Right hindlimb (tissue), 1 donor: ENCODE measurements at places on chromosomes 5 and 9.

GRCh38 chr9:804026-804425, 37.5 kb upstream of the DMRT1 start:
- DNase-seq, result no peak

DNA sequence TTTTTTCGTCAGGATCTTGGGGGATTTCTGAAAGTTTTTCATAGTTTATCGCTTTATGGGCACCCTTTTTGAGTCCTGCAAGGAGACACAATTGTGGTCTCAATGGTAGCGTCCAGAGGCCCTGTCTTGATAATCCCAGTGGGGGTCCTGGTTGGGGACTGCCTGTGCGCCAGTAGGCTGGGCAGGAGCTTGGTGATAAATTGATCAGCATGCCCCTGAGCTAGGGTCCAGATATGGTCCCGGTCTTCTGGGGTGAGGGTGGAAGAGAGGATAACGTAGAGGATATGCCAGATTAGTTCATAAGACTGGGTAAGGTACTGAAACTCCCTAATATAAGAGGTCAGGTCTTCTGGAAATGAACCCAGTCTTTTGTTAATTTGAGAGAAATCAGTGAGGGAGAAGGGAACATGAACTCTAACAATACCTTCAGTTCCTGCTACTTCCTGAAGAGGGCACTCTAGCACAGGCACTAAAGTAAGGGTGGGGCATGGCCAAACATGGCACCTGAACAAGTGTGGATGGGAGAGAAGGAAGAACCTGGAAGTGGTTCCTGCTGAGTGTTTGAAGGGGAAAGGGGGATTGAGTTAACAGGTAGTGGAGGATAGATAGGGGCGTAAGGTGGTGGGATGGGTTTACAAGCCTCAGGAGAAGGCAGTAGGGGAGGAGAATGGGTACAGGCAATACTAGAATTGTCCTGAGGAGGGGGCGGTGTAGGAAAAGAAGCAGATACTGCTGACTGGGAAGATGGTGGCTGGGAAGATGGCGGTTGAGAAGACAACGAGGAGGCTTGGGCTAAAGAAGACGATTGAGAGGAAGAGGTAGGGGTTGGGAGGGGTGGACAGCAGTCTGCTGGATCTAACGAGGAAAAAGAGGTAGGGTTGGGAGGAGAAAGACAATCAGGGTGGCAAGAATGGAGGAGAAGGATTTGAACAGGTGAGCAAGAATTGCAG, 33.8 kb upstream of the ANXA2R start:
- DNase-seq, result no peak

DNA sequence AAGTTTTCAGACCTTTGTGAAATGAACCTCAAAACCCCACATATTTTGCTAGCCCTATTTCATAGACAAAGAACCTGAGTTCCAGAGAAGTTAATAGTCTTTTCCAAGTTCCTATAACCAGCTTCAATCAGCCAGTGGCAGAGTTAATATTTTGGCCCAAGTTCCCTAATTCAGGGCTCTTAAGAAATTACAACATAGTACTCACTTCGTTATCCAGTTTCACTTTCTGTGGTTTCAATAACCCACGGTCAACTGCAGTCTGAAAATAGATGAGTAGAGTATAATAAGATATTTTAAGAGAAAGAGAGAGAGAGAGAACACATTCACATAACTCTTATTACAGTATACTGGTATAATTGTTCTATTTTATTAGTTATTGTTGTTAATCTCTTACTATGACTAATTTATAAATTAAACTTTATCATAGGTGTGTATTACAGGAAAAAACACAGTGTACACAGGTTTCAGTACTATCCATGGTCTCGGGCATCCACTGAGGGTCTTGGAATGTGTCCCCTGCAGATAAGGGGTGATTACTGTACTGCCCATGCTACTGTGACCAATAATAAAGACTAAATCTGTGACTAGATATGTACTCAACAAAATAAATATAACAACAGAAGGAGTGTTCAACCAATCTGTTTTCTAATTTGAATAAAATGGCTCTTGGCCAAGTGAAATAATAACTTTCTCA, 9.3 kb upstream of the MYOT start:
- DNase-seq, result no peak

DNA sequence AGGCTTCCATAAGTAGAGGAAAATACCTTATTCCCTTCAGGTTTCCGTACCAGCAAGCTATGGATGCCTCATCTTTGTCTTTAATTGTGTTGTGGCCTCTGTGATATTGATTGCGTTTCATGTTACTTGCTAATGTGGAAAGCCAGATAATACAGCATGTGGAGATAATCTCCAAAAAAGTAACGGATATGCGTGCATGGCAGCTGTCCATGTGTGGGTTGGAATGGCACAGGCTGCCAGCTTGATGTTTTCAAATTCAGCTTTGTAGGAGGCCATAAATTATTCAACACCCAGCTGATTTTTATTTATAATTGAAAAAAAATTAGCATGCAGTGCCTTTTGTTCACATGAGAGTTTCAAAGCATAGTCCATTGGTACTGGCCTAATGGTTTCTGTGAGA, 144.9 kb downstream of the GIN1 start:
- DNase-seq, result peak; percentile 20

- DNase-seq, result no peak
Measured at GRCh38 chr9:131833083-131833482, 93.2 kb upstream of the RAPGEF1 start.

DNA sequence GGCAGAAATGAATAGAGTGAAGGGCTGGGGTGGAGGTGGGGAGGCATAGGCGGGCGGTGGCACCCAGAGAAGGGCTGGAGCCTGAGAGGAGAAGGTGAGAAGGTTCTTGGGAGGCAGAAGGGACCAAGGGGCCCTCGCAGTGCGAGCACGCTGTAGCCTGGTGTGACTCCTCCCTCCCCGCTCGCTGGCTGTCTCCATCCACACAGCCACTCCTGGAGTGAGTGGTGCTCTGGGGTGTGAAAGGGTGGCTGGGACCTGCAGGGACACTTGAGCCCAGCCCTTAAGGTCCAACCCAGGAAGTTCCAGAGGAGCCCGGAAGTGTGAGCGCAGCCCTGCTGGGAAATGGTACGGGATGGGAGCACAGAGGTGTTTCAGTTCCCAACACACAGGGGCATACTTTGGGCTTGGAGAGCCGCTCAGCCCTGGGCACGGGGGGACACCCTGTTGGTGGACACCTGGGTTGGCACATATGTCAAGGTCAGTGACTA, 9.3 kb upstream of the SCGB3A1 start:
- DNase-seq, result peak; percentile 11

DNA sequence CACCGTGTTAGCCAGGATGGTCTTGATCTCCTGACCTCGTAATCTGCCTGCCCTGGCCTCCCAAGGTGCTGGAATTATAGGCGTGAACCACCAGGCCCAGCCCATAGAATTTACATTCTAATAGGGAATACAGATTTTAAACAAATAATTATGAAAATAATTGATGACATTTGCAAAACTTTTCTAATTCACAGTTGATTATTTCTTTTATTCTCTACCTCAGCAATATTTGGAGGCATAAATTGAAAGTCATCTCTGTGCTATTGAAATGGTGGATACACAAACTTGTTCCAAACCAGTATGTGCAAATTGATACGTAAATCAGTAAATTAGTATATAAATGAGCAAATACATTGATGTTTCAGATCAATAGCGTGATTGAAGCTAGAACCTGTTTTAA, 8.2 kb downstream of the BNIP1 start:
- DNase-seq, result no peak

DNA sequence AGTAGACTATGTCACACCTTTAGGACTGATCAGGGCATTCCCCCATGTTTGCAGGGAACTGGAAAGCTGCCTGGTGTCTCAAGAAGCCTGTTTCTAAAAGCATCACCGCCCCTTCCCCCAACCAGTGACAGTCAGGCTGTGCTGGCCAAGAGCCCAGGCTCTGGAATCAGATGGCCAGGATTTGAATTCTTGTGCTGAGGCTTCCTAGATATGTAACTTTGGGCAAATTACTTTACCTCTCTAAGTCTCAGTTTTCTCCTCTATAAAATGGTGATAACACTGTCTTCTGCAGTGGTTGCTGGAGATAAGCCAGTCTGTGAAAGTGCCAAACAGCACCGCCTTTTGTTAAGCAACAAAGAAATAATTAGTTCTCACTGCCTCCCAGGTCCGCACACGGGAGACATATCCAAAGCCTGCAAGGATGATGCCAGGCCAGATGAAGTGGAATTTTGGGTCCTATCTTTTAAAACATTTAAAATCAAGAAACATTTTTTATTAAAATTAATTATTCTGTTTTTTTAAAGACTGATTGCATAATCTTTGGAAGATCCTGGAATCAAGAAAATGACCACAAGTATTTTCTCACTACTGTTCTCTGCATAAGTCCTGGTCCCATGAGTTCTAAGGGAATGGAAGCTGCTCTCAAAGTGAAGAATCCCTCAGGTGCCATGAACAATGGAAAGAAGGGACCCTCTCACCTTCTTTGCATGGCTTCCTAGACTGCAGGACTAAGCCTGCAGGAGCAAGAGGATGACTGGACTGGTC, 13.9 kb downstream of the SLC31A2 start:
- no peak for DNase-seq

DNA sequence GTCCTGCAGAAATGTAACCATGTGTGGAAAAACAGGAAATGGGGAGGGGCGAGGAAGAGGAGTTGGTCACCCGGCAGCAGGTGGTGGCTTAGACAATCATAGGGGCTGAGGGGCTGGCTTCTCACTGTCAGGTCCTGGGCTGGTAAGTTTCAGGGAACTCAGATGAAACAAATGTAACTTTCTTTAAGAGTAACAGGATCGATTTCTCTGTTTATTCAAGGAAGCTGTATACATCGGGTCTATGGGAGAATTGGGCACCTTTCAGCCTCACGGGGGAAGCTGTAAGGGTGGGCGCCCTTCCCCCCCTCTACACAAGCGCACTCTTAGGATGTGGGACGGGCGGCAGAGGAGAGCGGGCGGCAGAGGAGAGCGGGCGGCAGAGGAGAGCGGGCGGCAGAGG, 104.3 kb upstream of the SIMC1 start:
- DNase-seq, result no peak

GRCh38 chr5:166013415-166013814, 2278.0 kb upstream of the WWC1 start:
- DNase-seq, result no peak

DNA sequence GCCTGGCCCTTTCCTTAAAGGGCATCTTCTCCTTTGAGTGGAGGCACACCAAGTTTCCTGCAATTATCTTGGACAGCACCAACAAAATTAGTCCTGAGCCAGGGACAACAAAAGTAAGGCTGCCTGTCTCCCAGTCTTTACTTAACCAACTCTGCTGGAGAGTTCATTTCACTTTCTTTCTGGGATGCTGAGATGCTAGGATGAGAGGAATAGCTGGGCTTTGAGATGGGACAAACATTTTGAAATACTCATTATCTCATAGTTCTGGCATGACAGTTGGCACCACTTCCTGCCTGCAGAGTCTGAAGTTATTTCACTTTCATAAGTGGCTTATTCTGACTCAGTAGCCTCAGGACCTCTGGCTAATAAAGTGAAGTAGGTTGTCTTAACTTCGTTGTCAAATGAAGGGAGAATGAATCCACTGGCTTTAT, 157.0 kb downstream of the C9orf152 start:
- DNase-seq, result no peak

GRCh38 chr9:3912817-3913216, 387.0 kb upstream of the RFX3 start:
- DNase-seq, result no peak

GRCh38 chr5:13921578-13921977, 22.9 kb downstream of the DNAH5 start:
- DNase-seq, result no peak

DNA sequence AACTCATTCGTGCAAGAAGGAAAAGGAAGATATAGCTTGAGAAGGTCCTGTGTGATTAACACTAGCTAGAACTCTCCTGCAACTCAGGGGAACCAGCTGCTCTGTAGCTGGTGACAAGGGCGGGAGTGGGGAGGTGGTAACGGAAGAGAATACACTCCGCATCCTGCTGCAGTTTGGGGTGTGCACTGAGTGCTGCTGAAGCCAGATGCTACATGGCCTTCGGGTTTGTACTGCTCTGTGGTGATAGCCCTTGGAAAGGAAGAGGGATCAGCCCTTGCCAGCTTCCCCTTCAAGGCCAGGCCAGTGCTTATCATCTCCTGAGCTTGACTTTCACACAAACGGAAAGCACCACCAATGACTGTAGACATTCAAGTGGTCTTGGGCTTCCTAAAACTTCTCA, 34.3 kb downstream of the FRMD3 start:
- DNase-seq, result no peak

DNA sequence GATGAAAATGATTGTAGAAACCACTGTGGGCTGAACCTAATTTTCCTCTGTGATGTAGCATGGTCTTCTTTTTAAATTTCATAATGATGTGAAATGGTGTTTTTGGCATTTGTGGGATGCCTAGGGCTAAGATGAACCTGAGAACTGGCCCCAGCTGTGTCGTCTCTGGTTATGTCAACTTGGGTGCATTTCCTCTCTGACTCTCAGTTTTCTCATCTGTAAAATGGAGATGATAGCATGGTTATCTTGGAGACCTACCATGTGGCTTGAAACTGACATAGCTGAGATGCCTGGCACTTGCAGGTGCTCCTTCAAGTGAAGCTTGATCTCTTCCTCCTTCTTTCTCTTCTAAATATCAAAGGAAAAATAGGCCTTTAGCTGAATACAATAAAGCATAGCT, 77.8 kb downstream of the BOD1 start:
- DNase-seq, result no peak

GRCh38 chr5:95858023-95858461, 35.5 kb upstream of the GLRX start:
- no peak for DNase-seq

DNA sequence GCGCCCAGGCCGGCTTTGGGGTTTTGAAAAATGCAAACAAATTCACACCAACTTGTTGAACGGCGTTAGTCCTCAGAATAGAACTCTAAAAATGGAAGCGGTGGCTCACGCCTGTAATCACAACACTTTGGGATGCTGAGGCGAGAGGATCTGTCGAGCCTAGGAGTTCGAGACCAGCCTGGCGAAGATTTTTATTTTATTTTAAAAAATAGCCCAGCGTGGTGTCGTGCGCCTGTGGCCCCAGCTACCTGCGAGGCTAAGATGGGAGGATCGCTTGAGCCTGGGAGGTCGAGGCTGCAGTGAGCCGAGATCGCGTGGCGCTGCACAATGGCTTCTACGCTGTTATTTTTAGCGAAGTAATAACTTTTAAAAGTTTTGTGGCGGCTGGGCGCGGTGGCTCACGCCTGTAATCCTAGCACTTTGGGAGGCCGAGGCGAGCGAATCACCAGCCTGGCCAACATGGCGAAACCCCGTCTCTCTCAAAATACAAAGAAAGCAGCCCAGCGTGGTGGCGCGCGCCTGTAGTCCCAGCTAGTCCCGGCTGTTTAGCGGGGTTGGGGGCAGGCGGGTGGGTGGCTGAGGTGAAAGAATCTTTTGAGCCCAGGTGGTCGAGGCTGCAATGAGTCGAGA, 694 bp upstream of the PLIN2 start:
- peak; percentile 61 for DNase-seq

DNA sequence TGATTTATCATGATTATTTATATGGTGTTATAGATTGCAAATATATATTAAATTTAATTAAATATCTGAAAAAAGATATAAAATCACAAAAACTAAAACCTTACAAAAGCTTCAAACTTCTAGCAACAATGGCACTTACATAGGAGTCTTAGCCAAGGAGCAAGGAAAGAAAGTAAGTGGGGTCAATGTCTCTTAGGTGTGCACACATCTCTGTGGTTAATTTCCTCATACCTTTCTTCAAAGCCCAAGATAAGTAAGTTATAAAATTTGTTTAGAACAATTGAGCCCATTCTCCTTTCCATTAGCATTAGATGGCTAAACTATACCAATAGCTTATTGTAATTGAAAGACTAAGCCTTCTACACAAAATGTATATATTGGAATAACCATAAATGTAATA, 161.6 kb upstream of the PDE4D start:
- DNase-seq, result no peak

GRCh38 chr5:142322747-142323479, 1.9 kb downstream of the SPRY4 start:
- peak; percentile 53 for DNase-seq

GRCh38 chr9:33178972-33179697, 12.0 kb upstream of the B4GALT1 start:
- DNase-seq, result no peak
